ENCODE measurements at places on chromosomes 3 and 15.

GRCh38 chr3:98188545-98188944, 22.0 kb downstream of the OR5H15 start:
- no peak for DNase-seq

GRCh38 chr15:58475573-58476524, 44.1 kb downstream of the LIPC start:
- no peak for DNase-seq

DNA sequence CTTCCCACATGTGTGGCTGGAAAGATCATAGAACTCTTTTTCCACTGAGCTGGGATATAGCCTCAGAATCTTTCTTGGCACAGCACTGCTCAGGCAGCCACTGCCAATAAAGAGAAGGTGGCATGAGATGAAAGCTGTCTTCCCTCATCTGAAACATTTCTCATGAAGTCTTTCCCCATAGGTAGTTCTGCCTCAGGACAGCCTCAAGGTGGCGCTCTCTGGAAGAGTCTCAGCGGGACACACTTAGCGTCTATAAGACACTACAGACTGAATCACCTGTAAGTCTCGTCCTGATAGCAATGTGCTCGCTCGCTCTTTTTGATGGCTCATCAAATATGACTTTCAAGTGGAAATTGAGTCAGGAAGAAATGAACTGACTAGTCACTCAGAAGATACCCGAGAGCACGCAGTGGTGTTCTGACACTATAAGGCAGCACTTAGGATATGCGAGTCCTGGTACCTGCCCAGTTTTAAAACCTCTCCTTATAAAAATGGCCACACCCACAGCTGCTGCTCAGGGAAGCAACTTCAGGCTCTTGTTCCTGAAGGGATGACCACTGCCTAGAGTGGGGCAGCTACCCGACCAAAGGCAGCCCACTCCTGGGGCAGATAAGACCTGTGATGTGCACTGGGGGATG, 269.5 kb downstream of the SUCLG2 start:
- DNase-seq = peak; percentile 10

- peak; percentile 33 for DNase-seq
These were observed 11.3 kb upstream of the SOX2 start for GRCh38 chr3:181700168-181701087.

DNA sequence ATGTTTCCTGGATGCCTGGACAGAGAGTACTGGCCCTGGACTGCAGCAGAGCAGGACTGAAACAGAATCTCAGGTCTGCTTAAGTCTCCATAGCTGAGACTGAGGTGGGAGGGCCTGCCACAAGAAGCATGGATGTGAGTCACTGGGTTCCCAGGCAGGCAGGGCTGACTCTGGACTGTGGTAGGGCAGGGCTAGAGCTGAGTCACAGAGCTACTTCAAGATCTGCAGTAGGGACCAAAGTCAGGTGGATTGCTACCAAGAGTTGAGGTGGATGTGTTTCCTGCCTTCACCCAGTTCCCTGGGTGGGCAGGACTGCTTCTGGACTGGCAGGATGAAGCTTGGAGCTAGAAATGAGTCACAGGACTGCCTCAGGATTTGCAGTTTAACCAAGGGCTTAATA, 282.9 kb downstream of the AGBL1 start:
- DNase-seq = no peak

GRCh38 chr15:40595773-40596172, 1.7 kb downstream of the KNL1 start:
- DNase-seq = no peak

DNA sequence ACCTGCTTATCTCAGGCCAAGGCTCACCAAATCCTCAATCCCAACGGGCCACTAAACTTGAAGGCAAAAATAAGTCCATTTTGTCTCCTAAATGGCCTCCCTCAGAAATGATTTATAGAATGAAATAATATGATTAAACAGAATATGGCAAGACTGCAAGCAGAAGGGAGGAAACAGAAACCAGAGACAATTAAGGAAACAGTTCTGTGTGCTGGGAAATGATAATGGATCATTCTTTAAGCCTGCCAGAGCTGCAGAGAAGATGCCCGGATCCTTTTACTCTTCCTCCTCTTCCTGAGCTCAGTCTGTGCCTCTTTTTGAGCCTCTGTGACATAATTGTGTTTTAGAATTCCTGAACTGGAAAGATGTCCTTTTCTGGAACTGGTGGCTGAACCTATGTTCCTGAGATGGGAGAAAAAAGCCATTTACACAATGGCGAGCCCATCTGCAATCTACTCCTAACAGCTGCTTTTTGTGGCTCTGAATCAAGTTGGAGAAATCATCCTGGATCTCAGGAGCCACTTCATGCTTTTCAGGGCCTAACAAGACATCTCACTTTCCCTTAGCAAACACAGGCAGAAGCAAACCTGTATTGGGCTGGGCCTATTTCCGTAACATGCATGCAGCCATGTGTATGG, 2.8 kb upstream of the ABHD2 start:
- DNase-seq = no peak

DNA sequence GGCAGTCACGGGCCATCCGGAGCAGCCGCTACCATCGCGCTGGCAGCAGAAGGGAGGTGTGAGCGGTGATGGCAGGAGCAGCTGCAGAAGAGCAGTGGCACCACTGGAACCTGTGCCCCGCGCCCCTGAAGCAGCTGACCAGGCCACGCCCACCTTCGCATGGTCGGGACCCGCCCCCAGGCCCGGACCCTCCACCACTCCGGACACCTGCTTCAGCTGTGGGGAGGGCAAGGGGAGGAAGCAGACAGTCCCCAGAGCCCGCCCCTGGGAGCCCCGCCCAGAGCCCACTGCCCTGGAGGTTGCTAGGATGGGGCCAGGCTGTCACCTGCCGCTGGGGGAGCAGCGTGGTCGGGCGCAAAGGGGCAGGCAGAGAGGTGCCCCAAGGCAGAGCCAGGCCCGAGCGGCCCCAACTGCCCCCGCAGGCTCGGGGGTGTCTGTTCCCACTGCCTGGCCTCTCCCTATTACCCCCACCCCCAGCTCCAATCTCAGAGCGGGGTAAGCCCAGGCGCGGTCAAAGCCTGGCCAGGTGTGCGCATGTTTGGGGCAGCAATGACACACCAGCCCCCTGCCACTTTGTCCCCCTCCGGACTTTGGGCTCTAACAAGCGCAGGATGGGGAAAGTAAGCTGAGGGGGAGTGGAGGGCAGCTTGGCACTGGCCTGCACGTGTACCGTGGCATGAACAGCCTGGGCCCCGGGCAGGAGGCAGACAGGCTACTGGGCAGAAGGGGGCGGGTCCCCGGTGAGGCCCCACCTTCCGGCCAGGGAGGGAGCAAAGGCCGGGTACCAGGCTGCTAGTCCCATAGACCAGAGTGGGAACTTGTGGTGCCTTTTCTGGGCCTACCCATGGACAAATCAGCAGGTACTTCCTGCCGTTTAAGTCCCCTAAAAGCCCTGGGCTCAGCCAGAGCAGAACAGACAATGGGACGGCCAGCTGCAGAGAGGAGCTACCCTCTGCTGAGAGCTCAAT, 8.7 kb downstream of the SPCS1 start:
- DNase-seq = no peak

DNA sequence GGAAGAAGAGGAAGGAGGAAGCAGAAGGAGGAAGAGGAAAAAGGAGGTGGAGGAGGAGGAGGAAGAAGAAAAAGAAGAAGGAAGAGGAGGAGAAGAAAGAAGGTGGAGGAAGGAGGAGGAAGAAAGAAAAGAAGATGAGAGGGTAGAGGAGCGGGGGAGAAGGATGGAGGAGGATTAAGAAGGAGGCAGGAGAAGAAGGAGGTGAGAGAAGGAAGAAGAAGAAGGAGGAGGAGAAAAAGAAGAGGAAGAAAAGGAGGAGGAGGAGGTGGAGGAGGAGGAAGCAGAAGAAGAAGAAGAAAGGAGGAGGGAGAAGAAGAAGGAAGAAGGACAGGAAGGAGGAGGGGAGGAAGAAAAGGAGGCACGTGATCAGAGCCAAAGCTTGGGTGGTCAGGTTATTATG, 37.3 kb upstream of the PRTG start:
- no peak for DNase-seq
